ENCODE measurements at places on chromosomes 5 and 9.

- DNase-seq: no peak
Observed at GRCh38 chr9:89383721-89384300, 65.5 kb downstream of the SECISBP2 start.

GRCh38 chr9:33798545-33798944 lies 3.2 kb downstream of the PRSS3 start:
- no peak for DNase-seq

DNA sequence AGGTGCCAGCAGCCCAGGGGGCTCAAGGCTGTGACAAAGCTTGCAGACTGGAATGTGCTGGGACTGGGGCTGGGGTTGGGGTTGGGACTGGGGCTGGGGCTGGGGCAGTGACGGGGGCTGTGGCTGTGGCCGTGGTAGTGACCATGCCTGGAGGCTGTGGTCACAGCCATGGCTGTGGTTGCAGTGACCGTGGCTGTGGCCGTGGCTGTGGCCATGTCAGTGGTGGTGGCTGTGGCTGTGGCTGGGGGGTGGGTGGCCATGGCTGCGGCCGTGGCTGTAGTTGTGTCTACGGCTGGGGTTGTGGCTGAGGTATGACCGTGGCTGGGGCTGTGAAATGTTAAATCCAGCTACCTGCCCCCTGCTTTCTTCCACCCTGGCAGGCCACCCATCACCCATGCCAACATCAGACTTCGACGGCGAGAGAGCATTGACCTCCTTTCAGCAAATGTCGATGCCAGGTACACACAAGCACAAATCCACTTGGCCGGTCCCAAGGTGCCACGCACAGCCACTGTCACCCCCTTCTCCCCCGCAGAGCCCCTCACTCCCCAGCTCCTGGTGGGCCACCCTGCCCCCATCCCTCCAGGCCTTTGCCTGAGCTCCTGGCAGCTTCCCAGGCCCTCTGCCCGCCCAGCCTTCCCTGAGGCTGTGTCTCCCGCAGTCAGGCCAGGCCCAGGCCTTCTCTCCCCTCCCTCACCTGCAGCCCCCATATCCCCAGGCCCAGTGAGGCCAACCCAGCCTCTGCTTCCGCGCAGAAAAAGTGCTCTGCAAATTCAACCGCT lies 15.3 kb downstream of the LCN9 start:
- no peak for DNase-seq

GRCh38 chr5:91016954-91017700 lies 366.0 kb downstream of the ARRDC3 start:
- DNase-seq: no peak

- peak; percentile 31 for DNase-seq
Observed at GRCh38 chr9:93189369-93190132, 5.6 kb downstream of the WNK2 start.

DNA sequence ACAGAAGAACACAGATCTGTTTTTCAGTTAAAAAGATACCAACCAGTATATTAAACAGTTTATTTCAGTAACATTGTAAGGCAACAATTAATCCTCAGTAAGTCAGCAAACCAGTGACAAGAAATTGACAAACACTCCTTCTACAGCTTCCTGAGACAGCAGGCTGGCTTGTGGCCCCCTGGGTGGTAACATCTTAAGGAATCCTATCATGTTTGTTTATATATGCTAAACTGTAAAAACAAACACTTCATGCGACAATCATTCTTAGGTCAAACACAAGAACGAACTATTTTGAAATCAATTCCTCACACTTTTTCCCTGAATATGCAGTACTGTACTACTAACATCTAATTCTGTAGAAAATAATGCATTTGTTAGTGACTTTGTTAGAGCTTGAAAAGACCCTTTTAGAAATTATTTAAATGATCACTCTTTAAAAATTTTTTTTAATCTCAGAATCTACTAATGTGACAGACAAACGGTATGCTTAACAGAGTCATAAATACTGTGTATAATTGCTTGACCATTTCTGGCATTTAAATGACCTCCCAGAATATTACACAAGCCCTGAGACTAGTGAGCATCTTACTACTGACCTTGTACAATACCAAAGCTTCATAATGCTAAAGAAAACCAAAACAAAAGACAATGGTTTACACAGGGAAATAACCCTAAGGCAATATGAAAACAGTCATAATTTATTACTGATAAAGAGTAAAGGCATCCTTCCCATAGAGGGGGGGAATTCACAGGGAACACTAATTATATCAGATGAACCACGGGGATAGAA lies 48.2 kb downstream of the ERMP1 start:
- DNase-seq: no peak

DNA sequence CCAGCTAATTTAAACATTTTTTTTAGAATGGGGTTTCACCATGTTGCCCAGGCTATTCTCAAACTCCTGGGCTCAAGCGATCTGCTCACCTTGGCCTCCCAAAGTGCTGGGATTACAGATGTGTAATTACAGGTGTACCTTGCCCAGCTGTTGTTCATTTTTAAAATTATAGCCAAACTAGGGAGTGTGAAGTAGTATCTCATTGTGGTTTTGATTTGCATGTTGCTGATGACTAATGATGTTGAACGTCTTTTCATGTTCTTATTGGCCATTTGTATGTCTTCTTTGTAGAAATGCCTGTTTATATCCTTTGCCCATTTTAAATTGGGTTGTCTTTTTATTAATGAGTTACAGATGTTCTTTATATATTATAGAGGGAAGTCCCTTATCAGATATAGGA lies 31.5 kb downstream of the EHMT1 start:
- DNase-seq: no peak

- DNase-seq: no peak
Observed at GRCh38 chr9:76137931-76138330, 247.5 kb downstream of the PCSK5 start.

DNA sequence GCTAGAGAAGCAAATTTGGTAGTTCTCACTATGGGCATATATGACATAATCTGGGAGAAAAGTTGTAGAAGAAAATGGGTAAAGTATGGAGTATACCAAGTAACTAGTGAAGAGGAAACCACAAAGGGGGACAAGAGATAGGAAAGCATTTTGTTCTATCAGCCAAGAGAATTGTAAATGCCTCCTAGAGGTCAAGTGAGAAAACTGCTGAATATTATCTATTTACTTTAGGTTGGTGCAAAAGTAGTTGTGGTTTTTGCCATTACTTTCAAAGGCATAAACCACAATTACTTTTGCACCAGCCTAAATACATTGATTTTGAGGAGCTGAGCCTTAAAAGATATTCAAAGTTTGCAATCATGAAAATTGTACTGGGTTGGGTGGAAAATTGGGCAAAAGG lies 126.7 kb upstream of the GRHPR start:
- DNase-seq: no peak

- DNase-seq: no peak
Observed at GRCh38 chr5:100574716-100575115, 39.5 kb downstream of the FAM174A start.

GRCh38 chr5:92525131-92525530 lies 1055.9 kb downstream of the NR2F1-AS1 start:
- no peak for DNase-seq

DNA sequence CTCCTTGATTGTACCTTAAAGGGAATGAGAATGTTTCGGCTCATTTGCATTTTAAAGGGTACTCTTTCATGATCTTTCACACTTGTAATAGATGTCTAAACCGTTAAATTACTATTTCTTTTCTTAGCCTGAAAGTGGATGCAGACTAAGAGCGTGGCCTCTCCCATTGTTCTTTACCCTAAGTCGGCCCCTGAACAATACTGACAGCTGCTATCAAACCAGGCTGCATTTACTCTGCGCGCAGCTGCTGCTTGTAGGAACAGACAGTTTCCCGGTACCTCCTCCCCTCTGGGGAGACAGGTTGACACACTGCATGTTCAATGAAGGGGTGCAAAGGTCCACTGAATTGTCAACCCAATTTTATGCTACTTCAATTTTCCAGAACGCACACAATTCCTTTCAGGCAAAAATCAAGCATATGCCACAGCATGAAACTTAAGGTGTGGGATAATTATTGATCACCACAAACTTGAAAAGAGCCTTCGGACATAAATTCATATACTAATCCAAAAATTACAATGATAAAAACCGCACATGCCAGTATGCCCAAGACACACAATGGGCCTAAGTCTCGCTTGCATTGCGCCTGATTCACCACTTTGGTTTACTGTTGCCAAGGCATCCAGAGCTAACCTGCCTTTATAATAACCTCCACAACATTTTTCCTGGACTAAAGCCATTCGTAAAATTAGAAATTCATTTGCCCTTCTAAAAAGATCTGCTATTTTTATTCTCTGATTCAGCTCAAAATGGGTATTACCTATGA lies 39.7 kb downstream of the TLE1 start:
- no peak for DNase-seq

DNA sequence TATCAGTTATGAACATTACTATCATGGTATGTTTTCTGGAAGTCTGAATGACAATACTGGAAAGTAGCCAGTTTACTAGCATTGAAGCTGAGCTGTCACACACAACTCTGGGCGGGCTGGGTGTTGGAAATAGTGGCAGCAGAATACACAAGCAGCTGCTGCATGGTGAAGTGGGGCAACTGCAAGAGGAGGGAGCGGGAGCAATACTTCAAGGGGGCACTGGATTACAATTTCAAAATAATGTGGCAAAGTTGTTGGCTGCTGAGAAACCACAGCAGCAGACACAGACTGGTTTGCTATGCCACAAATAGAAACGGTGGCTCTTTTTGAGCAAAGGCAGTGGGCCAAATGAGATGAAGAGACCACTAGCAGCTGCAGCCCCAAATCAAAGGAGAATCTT lies 350.2 kb downstream of the KIAA0825 start:
- DNase-seq: no peak

GRCh38 chr9:80090317-80090716 lies 518.6 kb downstream of the TLE4 start:
- DNase-seq: no peak

DNA sequence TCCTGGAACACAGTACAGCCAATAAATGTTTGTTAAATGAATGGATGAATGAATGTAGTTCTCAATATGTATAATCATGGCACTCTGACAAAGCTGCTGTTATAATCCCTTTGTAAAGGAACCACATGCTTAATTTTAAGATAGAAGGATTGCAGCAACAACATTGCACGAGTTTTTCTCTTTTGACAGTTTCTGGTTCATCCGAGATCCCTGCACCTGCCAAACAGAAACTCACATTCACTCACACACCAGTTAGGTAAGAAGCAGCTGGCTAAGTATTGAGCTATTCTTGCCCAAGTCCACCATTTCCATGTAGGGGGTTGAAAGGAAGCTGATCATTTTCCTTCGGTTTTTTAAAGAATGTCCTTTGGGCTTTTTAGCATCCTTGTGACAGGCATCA lies 133.7 kb upstream of the MAP1B start:
- no peak for DNase-seq

DNA sequence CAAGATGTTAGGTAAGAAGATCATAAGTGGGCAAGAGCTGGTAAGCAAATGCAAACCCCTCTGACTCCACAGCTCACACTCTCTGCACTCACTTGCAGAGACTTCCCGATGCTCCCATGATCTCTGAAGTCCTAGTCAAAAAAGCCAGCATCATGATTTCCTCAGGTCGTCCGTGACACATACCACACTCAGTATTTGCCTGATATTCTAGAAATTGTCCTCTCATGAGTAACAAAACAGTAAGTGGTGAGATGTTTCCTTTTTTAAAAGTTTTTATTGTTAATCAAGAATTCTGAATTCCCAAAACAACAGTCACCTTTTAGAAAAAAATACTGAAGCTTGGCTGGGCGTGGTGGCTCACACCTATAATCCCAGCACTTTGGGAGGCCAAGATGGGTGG lies 194.6 kb downstream of the DENND1A start:
- DNase-seq: no peak

DNA sequence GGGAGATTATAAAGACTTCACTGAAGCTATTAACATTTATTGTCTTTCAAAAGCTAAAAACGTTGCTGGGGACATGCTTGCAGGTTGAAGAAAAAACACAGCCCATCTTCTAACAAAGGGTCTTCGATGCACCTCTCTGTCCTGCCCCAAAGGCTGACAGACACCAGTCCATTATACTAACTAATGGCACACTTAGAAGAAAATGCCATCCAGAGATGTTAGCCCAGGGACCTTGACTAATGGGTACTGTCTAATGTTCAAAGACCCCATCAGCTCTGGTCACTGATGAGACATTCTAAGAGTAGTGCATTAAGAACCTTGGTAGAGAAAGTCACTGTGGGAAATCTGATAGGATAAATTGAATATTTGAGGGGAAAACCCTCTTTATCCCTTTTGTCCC lies 124.9 kb downstream of the EBF1 start:
- no peak for DNase-seq

GRCh38 chr5:78971998-78972397 lies 13.1 kb downstream of the ARSB start:
- peak; percentile 60 for DNase-seq

GRCh38 chr9:128096616-128097536 lies 28.8 kb downstream of the SLC25A25 start:
- no peak for DNase-seq

- peak; percentile 88 for DNase-seq
Observed at GRCh38 chr5:141869514-141869913, 8.7 kb downstream of the PCDH1 start.
